ENCODE measurements at places on chromosomes 4 and X.

DNA sequence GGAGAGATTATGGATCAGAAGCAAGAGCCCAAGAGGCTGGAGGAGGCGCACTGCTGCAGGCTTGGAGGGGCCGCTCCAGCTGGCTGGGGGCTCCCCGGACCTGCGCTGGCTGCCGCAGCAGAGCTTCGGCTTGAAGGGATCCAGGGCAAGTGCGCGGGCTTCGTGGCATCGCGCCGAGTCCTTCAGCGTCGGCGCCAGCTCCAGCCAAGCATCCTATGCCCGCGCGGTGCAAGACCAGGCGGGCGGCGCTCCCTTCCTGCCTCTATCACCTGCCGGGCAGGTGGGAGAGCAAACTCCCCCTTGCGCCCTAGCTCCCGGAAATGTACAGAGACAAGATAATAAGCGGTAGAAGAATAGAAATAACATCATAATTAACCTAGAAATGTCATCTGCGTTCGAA is 10.5 kb upstream of the UCP1 start:
- DNase-seq: no peak

- DNase-seq: no peak
Observed at GRCh38 chr4:139969635-139970266, 184.2 kb downstream of the MAML3 start.

DNA sequence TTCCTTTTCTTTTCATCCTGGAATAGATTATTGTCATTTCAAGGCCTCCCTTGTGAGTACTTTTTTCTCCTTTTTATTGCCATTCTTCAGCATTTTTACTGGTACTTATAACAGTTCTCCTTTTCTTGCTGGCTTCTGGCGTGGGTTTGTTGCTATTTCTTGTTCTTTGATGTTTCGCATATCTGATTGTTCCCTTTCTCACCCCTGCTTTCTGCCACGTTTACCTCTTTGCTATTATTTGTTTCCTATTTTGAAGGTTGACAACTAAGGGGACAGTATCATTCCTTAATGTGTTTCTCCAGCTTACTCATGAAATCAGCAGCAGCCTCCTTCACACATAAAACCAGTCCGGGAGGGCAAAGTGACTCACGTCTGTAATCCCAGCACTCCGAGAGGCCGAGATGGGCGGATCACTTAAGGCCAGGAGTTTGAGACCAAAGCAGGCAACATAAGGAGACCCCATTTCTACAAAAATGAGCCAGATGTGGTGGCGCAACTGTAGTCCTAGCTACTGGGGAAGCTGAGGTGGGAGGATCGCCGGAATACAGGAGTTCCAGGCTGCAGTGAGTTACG is 72.6 kb downstream of the DMD start:
- no peak for DNase-seq

DNA sequence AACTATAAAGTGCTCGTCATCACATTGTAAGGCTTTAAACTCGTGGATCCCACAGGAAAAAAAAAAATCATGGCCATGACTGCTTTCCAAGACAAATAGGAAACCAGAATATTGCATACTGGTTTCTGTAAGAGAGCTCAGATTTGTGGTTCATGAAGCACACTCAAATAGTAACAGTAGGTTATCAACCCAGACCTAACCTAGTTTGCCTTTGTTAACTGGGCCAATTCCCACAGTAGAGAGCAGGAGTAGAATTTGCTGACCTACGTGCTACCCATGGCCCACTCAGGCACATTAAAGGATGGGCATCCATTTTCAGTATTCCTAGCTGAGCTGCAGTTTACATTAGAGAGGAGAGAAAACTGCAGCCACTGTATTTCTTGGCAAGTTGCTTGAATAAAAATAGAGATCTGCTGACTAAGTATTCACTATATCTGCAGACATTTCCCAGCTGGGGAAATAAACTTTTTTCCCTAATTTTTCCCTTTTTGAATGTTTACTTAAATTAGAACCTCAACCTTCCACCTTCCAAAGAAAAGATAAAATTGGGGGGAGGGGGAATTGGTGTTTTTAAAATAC is 218.5 kb downstream of the SPANXN3 start:
- DNase-seq: no peak

GRCh38 chrX:16786791-16787735 is 797 bp downstream of the TXLNG start:
- DNase-seq: no peak

- DNase-seq: no peak
Observed at GRCh38 chrX:23936180-23936579, 28.4 kb downstream of the CXorf58 start.

GRCh38 chrX:120301960-120302359 is 9.3 kb downstream of the TMEM255A start:
- no peak for DNase-seq
